CD4-positive, alpha-beta T cell treated with Interleukin-10 for 1 hour (primary cell): ENCODE measurements at places on chromosomes 6 and 20.
A peak's percentile ranks its signal among the peaks of the same experiment; 100 is the strongest.

GRCh38 chr6:166282394-166283032 is 25.7 kb downstream of the PRR18 start:
- no peak for DNase-seq

- DNase-seq = no peak
Measured at GRCh38 chr6:28682542-28682941, 156.9 kb downstream of the GPX5 start.

- DNase-seq = no peak
Measured at GRCh38 chr20:47652794-47653193, 132.5 kb downstream of the SULF2 start.

DNA sequence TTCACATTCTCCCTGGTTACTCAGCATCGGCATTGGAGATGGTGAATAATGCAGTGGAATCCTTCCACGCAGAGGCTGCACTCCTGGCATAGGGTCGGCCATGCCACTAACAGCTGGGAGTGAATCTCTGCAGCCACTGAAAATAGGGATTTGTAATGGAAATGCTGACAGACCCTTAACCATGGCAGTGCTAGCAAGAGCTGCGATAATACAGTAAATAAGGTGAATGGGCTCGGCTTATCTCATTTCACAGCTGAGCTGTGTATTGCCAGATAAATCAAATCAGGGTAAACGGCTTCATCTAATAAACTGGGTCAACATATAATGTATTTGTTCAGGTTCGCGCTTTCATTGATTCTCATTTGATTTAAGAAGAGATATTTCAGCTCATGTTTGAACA is 156.8 kb downstream of the SLC35B3 start:
- DNase-seq = no peak

GRCh38 chr6:25280344-25281074 is 1.3 kb downstream of the CARMIL1 start:
- peak; percentile 12 for DNase-seq

- no peak for DNase-seq
Measured at GRCh38 chr20:24704899-24705298, 235.5 kb downstream of the SYNDIG1 start.

- no peak for DNase-seq
Measured at GRCh38 chr6:13075141-13075845, 253.0 kb downstream of the TBC1D7 start.

- no peak for DNase-seq
Measured at GRCh38 chr6:144555066-144555465, 269.9 kb downstream of the UTRN start.

DNA sequence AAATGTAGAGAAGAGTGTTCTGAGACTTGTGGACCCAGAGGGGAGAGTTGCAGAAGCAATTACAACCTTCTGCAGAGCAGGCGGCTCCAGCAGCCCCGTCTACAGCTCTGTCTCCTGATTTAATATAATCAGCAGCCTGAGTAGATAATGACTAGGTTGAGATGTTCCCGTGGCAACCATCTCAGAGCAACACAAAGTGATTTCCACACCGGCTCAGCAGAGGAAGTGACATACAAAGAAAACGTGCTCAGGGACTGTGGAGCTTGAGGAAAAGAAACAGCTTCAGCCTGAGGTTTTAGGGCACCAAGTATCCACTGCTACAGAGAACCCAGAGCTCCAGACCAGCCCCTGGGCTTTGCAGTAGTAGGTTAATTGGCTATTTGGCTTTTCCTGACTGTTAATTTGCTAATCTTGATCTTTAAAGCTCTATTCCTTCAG is 136.4 kb downstream of the MTFR2 start:
- no peak for DNase-seq

DNA sequence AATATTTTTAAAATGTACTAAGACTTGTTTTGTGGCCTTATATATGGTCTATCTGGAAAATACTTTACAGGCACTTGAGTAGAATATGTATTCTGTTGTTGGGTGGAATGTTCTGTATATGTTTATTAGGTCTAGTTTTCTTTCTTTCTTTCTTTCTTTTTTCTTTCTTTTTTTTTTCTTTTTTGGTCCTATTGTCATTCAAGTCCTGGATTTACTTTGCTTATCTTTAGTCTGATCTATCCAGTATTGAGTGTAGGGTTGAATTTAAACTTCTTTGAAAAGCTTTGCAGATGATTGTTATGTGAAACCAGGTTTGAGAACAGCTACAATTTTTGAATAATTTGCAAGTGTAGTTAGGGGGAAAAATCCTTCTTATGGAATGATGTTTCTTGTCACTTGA is 67.1 kb upstream of the GRIK2 start:
- no peak for DNase-seq

GRCh38 chr6:121584586-121585369 is 149.3 kb downstream of the GJA1 start:
- DNase-seq = no peak

- no peak for DNase-seq
Measured at GRCh38 chr6:87277123-87277522, 45.3 kb upstream of the SMIM8 start.

GRCh38 chr20:14489544-14489943 is 152.1 kb upstream of the FLRT3 start:
- no peak for DNase-seq
